ENCODE measurements at places on chromosomes 12 and 14.

DNA sequence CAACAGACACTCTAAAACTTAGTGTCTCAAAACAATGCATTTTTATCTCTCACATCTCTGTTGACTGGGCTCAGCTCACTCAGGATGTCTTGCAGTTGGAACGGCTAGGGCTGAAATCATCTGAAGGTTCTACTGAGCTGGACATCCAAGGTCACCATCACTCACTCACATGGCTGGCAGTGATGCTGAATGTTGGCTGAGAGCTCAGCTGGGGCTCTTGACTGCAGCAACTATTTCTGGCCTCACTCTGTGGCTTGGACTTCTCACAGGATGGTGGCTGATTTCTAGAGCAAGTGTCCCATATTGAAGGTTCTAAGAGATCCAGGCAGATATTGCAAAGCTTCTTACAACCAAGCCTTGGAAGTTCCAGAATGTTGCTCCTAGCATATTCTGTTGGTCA lies 166.5 kb downstream of the ZFP36L1 start:
- DNase-seq: no peak

- no peak for DNase-seq
Observed at GRCh38 chr12:32080435-32080834, 26.2 kb upstream of the BICD1 start.

DNA sequence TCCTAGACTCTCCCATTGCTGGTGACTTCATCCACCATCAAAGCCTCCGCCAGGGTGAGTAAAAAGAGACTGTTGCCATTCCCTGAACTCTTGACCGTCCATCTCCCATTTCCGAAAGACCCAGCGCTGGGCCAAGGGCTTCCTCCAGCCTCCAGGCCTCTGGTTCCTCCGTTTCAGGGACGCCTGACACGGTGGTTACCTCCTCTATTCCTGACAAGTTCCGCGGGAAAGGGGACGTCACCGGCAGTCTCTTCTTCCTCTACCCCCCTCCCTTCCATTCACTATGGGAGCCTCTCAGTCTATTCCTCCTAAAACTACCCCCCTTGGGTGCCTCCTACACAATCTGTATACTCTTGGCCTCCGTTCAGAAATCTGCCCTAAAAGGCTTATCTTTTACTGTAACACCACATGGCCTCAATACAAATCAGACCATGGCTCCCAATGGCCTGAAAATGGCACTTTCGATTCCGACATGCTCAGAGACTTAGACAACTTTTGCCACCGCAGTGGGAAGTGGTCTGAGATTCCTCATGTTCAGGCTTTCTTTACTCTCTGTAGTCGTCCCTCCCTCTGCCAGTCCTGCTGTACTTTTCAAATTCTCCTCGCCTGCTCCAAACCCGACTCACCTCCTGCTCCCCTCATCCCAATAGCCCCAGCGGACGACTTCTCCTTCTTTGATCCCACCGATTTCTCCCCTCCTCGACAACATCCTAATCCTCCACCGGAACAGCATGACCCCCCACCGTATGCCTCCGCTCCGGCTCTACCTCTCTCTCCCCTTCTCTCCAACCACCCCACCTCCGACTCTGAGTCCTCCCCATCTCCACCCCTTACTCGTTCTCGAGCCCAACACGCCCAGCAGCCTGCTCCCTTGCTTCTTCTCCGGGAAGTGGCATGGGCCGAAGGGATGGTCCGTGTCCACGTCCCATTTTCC lies 70.4 kb downstream of the MOK start:
- no peak for DNase-seq

DNA sequence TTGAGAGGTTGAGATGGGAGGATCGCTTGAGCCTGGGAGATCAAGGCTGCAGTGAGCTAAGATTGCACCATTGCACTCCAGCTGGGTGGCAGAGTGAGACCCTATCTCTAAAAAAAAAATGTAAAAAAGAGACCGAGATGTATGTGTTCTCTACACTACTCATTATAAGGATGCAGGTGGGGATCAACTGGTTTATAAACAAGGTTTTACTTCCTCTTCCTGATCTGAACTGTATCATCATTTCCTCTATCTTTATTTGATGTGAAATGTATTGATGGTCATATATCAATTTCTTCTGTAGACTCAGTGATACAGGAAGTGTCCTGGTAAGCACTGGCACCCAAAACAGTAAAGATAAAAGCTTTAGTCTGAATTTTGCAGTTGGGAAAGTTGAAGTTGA lies 20.1 kb upstream of the USP44 start:
- no peak for DNase-seq

DNA sequence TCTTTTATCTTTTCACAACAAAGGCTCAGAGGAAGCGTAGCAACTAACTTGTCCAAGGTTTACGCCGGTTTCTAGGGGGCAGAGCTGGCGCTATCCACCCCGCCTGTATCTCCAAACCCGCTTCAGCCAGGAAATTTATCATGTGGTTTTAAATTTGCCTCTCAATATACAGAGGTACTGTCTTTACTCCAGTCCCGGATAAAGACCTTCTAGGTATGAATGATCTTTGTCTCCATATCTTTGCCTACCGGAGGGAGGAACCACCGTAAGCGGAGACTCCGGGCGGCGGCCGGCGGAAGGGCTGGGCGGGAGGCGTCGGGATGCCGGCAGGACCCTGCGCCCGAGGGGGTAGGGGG lies 693 bp upstream of the RIMKLB start:
- DNase-seq: no peak

DNA sequence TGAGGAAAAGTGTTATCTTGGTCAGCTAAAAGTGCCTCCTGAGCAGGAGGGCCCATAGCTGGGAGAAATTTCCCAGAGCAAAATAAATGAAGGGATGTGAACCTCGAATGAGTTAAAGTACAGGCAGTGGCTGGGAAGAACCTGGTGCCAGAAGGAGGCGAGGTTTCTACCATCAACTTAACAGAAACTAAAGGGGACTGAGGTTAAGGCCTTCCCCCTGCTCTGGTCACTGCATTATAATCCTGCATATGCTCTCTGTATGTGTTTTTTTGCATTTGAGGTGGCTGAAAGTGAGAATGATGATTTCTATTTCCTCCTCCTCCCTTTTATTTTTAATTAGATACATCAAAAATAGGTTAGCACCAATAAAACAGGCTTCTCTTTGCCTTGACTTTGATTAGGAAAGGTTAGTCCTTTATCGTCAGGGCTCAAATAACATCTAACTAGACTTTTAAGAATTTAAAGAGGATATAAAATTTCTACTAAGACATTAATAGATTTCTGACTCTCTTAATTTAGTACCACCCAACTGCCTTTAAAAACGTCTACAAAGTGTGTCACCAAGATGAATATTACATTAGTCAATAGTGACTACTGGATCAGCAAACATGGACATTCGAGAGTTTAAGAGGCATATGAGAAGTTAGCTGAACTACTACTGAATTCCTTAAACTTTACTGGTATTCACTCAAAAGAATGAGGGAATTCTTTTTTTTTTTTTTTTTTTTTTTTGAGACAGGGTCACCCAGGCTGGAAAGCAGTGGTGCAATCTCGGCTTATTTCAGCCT lies 49.2 kb downstream of the GALNT4 start:
- DNase-seq: no peak

DNA sequence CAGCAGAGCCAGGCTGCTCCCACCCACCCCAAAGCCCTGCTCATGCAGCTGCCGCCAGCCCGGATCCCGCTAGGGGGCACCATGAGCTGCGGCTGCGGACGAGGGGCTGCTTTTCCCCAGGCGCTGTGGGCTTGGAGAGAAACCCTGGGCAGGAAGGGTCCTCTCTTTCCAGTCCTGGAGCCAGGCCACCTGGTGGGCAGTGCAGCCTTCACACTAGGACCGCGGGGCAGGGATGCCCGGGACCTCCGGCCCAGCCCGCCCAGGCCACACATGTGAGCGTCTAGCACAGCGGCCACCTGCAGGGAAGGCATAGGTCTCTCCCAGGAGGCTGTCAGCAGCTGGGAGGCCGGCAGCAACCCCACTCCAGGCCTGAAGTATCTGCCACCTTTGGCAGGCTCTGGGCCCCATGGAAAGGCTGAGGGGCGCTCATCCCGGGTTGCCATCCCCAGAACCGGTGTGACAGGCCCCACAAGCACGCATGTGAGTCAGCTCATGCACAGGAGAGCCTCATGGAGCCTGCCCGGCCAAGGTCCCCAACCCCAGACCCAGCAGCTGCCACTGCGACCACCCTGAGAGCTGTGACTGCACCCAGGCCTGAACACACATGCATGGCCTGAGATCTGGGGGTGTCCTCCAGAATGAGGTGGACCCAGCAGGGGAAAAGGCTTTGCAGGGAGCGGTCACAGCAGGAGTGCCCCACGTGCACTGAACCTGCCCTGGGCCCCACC lies 280.0 kb upstream of the RTL1 start:
- DNase-seq: peak; percentile 77

- DNase-seq: no peak
Observed at GRCh38 chr12:69412655-69413054, 53.1 kb downstream of the YEATS4 start.

DNA sequence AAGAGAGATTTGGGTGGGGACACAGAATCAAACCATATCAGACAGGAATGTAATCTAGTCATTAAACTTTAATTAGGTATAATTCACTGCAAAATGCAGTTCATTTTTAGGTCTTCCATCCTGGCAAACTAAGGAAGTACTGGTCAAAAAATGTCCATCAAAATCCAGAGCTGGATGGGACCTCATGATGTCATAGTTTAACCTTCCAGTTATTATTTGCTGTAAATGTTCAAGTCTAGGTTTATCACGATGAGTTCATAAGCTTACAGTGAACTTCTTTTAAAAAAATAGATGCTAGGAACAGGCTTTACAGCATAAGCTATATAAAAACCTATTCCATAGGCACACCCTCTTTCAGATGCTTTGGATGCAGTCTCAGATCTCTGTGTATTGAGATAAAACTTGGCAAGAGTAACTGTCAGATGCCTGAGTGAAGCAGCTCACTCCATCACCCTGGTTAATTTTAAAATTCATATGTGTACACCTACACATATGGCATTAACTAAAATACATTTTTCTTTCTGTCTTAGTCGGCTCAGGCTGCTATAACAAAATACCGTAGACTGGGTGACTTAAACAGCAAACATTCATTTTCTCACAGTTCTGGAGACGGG lies 7.9 kb downstream of the SSPN start:
- DNase-seq: no peak

- DNase-seq: no peak
Observed at GRCh38 chr12:2297004-2297403, 244.2 kb downstream of the CACNA1C start.

DNA sequence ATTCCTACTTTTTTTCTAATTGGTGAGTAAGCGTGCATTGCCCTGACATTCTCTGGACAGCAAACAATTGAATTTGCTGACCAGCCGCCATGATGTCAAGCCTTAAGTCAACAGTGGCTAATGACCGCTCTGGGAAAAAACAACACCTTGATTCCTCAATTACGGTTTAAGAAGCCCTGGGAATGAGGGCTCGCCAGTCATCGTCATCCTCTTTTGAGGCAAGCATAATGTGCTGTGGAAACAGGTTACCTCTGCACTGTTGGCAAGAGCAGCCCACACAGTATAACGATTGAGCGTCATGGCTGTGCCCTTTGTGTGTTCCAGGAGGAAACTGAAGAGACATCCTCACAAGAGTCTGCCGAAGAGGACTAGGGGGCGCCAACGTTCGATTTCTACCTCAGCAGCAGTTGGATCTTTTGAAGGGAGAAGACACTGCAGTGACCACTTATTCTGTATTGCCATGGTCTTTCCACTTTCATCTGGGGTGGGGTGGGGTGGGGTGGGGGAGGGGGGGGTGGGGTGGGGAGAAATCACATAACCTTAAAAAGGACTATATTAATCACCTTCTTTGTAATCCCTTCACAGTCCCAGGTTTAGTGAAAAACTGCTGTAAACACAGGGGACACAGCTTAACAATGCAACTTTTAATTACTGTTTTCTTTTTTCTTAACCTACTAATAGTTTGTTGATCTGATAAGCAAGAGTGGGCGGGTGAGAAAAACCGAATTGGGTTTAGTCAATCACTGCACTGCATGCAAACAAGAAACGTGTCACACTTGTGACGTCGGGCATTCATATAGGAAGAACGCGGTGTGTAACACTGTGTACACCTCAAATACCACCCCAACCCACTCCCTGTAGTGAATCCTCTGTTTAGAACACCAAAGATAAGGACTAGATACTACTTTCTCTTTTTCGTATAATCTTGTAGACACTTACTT lies 138.9 kb downstream of the HMGA2 start:
- peak; percentile 9 for DNase-seq

- DNase-seq: peak; percentile 44
Observed at GRCh38 chr12:26028953-26029735, 70.7 kb downstream of the RASSF8 start.

DNA sequence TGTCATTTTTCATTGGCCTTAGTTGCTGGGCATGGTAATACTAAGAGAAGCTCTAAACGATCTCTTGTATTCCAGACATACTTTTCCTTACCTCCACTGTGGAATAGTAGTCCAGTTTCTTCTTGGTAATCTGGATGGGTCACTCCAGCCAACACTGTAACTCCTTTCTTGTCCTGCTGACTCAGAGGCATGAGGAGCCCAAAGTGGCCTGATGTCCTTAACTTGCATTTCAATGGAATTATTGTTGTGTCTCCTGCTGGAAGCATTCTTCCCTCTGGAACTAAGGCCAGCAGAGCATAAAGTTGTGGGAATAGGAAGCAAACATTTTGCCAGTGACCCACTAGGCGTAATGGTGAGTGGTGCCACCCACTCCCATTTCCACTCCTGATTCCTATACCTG lies 33.1 kb downstream of the DAAM1 start:
- no peak for DNase-seq

GRCh38 chr14:80504781-80505180 lies 293.5 kb upstream of the DIO2 start:
- DNase-seq: no peak

DNA sequence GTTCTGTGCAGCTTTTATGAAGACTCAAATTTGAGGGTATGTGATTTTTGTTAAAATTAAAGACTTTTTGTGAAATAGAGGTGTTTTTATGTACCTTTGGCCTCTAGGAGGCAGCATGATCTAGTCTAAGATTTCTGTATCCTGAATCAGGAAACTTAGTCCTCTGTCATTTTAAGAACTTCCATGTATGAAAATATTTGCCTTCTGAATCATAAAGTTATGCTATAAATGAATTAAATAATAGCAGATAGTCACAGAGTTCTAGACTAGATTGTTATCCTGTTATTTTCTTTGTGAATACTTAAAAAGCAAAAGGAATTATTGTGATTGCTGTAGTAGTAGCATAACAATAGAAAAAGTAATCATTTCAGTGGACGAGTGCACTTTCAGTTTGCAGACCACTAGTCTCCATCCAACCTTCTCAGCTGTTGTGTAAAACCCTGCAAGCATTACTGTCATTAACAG lies 56.3 kb downstream of the FGD4 start:
- DNase-seq: peak; percentile 70

Data from small intestine (tissue), 16 donors.